GM12878 (cell line): ENCODE measurements at places on chromosomes 6 and 20.

GRCh38 chr20:62900052-62900691 lies 26.1 kb downstream of the DIDO1 start:
- no peak for DNase-seq

- DNase-seq, result no peak
Measured at GRCh38 chr6:12094689-12095088, 82.6 kb downstream of the HIVEP1 start.

- DNase-seq, result no peak
Measured at GRCh38 chr20:50438986-50439407, 71.2 kb upstream of the PTPN1 start.

DNA sequence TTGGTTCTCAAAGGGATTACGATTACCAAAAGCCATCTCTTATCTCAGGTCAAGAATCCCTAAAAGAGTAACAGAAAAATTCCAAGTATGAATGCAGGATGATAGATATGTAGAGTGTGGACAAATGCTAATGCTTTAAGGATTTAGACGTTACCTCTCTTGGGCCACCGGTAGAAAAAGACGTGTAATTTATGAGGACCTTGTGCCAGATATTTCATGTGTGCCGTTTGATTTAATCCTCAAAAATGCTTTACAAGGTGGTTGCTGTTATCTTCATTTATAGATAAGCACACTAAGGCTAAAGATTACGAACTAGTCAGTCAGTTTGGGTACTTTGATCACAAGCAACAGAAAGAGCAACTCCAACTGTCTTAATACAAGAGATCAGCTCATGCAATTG lies 370.8 kb upstream of the JAG1 start:
- no peak for DNase-seq

GRCh38 chr20:24098886-24099285 lies 110.3 kb upstream of the GGTLC1 start:
- no peak for DNase-seq

GRCh38 chr6:24574809-24575208 lies 71.2 kb downstream of the KIAA0319 start:
- DNase-seq, result no peak

- DNase-seq, result no peak
Measured at GRCh38 chr6:156912431-156912830, 135.3 kb downstream of the ARID1B start.

GRCh38 chr6:137465378-137466009 lies 28.7 kb downstream of the OLIG3 start:
- DNase-seq, result no peak

DNA sequence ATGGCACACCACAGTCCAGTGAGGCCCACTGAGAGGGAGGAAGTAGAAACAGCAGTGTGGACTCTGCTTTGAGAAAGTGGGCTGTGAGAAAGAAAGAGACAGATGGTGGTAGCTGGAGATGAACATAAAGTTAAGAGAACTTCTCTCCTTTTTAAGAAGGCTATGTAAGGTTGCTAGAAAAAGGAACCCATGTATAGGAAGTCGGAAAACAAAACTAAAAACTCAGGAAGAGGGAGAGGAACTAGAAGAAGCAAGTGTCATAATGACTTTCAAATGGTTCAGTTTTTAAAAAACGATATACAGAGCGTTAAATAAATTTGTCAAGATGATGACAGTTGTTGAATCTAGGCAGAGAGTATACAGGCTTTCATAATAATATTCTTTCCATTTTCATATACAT lies 25.4 kb upstream of the GMNN start:
- DNase-seq, result no peak

DNA sequence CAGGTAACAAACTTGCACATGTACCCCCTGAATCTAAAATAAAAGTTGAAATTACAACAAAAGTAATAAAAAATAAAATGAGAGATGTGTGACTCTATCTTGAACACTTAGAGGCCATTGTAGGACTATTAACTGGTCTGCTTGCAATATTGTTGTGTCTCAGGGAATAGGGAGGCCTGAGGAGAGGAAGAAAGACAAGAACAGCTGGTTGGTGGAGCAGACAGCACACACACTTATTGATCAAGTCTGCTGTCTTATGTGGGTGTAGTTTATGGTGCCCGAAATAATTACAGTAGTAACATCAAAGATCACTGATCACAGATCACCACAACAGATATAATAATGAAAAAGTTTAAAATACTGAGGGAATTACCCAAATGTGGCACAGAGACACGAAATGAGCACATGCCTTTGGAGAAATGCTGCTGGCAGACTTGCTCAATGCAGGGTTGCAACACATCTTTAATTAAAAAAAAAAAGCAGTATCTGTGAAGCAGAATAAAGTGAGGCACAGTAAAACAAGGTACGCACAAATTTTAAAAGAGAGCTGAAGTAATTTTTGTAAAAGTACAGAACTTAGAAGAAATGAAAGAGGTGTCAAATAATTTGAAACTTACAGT lies 110.1 kb upstream of the HDAC2 start:
- no peak for DNase-seq

DNA sequence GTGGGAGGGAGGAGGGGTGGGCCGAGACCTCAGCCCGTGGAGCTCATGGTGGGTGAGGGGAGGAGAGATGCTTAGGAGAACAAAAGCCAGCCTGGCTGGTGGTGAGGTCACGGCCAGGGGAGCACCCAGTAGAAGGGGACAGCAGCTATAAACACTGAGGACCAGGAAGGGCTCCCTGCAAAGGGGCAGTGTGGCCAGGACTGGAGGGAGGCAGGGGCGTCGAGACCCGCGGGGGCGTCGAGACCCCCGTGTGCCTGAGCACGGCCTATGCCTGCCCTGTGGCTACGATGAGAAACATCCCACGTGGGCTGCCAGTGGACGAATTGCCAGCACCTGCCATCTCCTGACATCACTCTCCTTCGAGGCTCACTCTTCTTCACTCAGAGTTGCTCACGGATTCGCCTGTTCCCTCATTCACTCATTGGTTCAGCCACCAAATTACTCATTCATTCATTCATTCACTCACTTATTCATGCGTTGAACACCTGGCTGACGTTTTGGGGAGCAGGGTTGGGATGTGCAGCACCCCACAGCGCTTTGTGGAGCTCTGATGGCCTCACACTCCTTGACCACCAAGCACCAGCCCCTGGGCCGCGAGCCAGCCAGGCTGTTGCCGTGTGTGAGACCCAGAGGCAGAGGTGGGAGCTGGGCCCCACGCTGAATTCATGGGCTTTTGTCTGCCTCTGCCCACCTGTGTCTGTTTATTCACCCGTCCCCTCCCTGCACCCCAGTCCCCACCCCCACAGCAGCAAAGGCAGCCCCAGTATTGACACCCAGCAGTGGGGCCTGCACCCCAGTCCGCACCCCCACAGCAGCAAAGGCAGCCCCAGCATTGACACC lies 61.2 kb upstream of the BHLHE23 start:
- no peak for DNase-seq

- DNase-seq, result no peak
Measured at GRCh38 chr20:21126581-21126870, 644 bp downstream of the KIZ start.

GRCh38 chr6:36387440-36388303 lies at the start of gene ETV7:
ETV7 (minus strand) TSS chr6:36387669; CDS start chr6:36387541, 128 bp downstream.
- DNase-seq, result no peak

DNA sequence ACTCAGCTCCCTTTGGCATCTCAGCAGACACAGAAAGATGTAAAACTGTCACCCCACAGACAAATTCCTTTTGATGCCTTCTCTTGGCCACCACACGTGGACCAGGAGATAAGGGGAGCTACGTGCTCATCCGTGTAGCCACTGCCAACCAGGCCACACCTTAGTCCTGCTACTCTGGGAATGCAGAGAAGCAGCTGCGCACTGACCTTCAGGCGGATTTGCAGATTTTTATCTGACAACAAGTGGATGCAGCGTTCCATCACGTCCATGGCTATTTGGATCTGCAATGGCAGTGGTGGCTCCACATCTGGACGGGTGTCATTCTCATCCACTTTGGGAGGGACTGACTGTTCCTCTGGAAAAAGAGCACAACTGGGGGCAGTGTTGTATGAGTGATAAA lies 30.8 kb downstream of the TTI1 start:
- DNase-seq, result no peak

DNA sequence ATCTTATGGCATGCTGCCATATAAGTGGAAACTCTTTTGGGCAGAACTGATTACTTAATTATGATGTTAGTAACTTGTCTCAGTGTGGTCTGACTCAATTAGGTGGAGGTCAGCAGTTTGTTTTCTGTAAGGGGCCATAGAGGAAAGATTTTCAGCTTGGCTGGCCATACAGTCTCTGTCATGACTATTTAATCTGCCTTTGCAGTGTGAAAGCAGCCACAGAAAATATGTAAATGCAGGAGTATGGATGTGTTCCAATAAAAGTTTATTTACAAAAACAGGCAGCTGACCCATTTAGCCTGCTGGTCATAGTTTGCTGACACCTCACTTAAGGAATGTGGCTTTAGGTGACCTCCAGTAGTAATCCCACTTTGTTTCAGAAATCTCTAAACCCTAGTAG lies 700.7 kb downstream of the EPM2A start:
- DNase-seq, result no peak

DNA sequence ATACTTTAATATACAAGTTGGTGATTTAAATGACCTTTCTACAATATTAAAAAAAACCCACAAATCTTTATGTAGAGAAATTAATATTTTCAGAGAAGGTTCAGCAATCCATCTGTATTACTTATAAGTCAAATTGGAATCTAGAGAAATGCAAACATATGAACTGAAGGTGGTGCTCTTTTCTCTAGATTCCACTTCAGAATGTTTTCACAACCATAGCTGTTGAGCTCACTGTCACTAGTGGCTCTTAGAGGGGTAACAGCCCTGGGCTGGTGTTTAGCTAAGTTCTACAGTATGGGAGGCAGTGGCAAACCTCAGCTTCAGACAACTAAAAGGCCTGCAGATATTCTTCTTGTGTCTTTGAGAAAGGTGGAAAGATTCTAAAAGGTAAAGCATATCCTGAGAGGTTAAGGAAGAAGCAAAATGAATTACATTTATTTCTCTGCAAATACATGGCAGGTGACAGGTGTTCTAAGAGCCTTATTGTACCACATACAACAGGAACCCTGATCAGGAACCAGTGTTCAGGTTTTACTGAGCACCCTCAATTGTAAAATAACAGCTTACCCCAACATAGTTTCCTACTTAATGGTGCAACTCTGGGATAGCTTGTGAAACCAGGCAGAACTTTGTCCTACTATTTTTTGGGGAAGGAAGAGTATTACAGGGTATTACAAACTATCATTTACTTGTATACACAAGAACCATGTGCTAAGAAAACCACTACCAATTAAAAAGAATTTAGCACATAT lies 56.6 kb upstream of the SAMHD1 start:
- DNase-seq, result no peak

DNA sequence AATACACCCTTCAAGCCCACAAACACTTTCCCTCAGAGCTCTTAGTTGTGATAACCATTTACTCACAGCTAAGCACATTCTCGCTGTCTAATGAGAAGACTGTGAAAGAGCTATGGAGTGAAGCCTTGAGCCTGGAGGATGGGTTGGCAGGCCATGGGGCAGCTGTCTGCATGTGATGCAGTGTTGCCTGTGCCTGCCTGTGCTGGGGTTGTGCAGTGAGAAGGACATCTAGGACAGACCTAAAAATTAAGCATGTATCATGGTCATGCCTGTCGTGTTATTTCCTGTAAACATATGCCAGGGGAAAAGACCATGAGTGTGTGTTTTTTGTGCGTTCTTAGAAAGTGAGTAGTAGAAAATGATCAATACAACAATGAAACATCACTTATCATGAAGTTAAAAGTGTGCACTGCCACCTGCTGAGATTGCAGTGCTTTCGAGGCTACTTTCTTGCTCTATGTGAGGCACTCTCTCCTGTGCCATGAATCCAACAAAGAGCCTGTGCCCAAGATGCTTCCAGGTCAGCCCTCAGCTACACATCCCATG lies 8.1 kb upstream of the ZC3H12D start:
- DNase-seq, result no peak

GRCh38 chr20:17558154-17558940 lies 11.5 kb upstream of the DSTN start:
- no peak for DNase-seq

DNA sequence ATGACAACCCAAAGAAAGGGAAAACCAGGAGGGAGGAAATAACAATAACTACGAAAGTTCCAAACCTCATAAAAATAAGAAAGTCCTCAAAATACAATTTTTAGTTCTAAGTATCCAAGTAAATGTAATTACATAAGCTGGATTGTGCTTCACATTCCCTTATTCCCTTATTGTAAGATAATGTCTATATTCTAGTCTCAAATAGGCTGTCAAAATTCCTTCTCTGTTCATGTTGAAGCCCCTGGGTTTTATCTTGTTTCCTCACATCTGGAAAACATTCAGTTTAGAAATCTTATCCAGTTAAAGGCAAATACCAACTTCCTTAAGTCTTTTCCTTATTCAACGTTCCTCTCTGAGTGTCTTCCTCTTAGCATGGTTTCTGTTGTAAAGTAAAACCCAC lies 282.3 kb downstream of the CD109 start:
- DNase-seq, result no peak

DNA sequence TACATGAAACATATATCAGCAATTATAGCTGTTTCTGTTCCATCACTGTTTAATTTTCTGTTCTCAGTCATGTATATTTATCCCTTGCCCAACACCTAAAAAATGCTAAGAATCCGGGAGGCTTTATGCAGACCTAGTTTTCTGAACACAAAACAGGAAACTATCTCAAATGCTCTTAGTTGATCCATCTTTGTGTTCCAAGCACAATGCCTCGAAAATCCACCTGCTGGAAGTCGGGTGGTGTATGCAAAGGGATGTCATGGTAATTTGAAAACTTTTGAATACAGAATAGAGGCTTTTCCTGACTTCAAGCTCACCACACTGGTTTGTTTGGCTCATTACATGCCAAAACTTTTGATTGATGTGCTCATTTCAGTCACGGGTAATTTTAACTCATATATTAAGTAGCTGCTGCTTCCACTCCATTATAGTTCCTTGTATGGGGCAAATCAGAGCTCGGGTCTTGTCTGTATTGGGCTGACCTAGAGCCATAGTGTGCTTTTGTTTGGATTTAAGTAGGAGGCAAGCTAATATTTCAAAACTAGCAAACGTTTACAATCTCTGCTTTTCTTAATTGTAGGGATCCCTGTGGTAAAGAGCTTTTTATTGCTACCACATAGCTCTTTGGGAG lies 646.5 kb upstream of the EPHA7 start:
- no peak for DNase-seq

- no peak for DNase-seq
Measured at GRCh38 chr6:101760843-101761621, 367.5 kb downstream of the GRIK2 start.

- DNase-seq, result no peak
Measured at GRCh38 chr6:44569931-44570385, 182.5 kb downstream of the CDC5L start.

DNA sequence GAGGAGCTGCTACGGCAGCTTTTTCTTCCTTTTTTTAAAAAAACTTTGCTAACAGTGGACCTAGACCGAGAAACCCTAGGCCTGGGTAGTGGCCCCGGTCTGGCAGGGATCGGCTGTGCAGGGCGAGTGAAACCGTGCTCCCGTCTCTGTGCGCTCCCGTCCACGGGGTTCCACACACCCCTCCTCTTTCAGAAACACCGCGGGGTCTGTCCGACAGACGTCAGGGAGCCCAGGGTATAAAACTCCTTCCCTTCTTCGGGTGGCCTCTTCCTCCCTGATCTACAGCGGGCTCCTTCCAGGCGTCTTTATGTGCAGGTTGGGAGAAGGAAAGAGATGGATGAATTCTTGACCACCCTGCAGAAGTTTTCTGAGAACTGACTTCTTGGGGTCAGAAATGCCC lies 27.1 kb upstream of the SMOC2 start:
- no peak for DNase-seq

GRCh38 chr20:23203951-23204730 lies 118.0 kb upstream of the CD93 start:
- DNase-seq, result no peak

GRCh38 chr6:26426691-26427450 lies 13.4 kb upstream of the BTN3A3 start:
- no peak for DNase-seq

GRCh38 chr20:9995510-9996272 lies 39.1 kb upstream of the ANKEF1 start:
- no peak for DNase-seq
